Astrocyte of the hippocampus (primary cell): ENCODE measurements at places on chromosomes 1 and 21.
A peak's percentile ranks its signal among the peaks of the same experiment; 100 is the strongest.

DNA sequence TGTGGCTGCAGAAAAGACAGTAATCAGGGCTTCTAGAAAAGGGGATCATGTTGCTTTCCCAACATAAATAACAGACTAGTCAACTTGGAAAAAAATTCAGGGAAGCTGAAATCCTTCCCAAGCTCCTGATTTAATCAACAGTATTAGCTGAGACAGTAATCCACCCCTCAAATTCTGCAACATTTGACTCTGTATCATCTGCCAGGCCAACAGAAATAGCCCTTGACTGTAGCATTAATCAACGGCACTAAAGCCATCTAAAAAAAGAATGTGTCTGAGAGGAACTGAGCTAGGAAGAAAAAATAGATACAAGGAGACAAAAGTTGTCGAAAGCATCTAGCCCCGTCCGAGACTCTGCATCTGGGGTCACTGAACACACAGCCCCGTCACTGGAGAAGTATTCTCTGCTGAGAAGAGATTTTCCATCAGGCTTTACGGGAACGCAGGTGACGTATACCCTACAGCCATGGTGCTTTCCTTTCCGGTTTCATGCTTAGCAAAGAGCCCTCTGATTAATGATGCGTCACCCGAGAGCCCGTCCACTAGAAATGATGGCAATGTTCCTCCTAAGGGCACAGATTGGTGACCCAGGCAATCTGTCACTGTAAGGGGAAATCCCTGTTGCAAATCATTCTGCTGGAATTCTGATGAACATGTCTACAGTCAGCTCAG is 42.1 kb upstream of the TP53BP2 start:
- peak; percentile 74 for DNase-seq

- DNase-seq = no peak
Measured at GRCh38 chr1:248851390-248851789, 7.5 kb downstream of the ZNF692 start.

DNA sequence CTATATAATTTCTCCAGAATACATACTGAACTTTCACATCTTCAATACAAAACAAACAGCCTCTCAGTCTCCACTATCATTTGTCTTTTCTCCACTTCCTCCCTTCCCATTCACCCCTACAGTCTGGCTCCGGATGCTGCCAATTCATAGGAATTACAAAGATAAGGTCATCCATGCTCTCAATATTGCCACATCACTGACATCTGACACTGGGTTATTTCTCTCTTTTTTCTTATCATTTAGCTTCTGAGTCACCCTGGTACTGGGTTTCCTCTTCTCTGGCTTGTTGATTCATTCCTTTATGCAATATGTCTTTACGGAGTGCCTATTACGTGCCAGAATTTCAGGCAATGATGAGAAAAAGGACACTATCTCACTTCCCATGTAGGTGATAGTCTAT is 3.1 kb upstream of the SH3BP5L start:
- no peak for DNase-seq

DNA sequence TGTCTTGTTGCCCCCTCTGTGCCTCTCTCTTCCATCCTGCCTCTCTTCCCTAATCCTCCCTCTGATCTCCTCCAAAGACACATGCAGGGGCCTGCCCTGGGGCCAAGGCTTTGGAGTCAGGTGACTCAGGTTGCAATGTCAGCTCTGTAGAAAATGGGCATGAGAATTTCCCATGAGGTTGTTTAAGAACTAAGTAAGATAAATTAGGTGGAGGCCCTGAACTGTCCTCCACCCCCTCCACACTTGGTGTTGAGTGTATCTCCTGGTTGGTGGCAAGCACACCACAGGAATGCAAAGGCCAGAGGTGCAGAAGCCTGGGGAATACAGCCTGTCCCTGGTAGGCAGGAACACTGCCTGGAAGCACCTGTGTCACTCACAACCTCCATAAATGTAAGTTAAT is 63.9 kb upstream of the GRIK3 start:
- DNase-seq = no peak

DNA sequence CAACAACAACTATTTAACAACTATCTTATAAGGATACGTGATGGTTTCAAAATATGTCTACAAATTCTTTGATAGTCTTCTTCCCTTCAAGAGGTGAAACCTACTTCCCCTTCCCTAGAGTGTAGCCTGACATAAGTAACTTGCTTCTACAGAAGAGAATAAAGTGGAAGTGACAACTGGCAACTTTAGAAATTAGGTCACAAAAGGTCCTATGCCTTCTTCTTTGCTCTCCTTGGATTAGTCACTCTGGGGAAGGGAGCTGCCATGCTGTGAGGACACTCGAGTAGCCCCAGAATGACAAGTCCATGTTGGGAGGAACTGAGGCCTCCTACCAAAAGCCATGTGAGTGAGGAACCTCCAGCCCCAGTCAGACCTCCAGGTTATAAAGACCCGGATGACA is 19.2 kb downstream of the EFCAB14 start:
- no peak for DNase-seq

GRCh38 chr1:176626572-176627061 is 163.6 kb downstream of the PAPPA2 start:
- no peak for DNase-seq

GRCh38 chr1:213622365-213623063 is 365.3 kb upstream of the PROX1 start:
- DNase-seq = peak; percentile 6

DNA sequence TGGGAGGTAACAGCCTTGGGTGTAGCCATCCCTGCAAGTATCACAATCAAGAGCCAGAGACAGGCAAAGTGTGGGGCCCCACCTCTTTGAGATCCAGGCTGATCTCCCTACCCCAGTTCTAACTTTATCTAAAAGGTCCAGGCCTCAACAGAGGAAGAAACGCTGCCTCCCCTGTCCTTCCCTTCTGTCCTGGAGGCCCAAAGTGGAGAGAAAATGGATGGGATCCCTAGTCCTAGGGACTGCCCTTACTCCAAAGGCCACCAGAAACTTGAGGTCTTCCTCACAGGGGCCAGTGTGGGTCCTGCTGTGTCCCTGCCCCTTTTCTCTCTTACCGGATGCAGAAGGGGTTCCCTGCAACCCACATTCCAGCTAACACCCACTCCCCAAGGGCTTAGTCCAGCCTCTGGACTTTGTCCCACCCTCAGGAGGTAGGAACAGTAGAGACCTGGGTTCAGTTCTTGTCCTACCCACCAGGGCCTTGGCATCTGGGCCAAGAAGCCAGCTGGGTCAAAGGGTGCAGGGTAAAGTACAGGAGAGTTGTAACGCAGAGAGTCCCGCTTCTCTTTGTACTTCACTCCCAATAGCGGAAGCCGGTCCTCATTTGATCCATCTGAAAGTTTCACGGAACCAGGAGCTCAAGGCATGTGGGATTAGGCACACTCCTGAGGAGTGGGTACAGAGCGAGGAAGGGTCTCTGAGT is 1.9 kb downstream of the HDGF start:
- no peak for DNase-seq

DNA sequence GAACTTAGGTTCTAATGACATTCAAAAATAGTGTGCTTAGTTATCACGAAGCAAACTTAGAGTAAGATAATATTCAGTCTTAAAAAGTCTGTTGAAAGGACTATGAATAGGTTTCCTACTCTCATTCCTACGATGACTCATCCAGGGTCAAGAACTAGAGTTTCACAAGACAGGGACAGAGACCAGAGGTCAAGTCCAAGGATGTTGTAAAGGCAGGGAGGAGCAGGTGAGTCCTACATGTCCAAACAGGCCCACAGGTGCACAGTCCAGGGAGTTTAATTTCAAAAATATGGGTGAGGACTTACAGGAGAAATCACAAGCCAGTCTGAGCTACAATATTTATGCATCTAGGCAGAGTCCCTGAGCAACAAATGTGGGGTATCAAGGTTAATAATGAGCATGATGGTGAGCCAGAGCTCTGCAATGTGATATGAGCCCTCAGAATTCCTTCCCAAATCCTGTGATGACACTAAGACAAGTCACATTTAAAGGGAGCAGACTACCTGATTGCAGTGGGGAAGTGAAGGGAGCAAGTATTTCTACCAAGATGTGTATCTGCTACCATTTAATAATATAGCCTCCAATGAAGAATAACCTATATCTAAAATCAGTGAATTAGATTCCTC is 100.0 kb upstream of the NRIP1 start:
- DNase-seq = no peak

DNA sequence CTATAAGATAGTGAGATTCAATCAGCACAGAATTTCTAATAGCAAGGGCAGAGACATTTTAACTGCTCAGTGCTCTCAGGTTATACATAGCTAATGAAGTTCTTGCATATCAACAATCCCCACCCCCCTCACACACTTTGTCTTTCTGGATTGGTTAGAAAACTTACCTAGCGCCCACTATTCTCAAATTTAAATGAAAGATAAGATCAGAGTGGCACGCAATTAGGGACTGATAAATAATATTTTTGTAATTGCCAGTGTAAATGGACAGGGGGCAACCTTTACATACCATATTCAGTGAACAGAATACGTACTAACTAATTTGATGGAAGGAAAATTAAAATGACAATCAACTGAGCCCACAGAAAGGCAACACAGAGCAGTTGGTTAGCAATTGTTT is 11.7 kb downstream of the SELL start:
- DNase-seq = no peak

GRCh38 chr1:192263436-192263835 is 53.4 kb upstream of the RGS21 start:
- DNase-seq = peak; percentile 57

- DNase-seq = no peak
Measured at GRCh38 chr21:39097335-39097861, 85.9 kb downstream of the PSMG1 start.

- DNase-seq = peak; percentile 71
Measured at GRCh38 chr1:242467556-242468145, 56.8 kb downstream of the PLD5 start.

DNA sequence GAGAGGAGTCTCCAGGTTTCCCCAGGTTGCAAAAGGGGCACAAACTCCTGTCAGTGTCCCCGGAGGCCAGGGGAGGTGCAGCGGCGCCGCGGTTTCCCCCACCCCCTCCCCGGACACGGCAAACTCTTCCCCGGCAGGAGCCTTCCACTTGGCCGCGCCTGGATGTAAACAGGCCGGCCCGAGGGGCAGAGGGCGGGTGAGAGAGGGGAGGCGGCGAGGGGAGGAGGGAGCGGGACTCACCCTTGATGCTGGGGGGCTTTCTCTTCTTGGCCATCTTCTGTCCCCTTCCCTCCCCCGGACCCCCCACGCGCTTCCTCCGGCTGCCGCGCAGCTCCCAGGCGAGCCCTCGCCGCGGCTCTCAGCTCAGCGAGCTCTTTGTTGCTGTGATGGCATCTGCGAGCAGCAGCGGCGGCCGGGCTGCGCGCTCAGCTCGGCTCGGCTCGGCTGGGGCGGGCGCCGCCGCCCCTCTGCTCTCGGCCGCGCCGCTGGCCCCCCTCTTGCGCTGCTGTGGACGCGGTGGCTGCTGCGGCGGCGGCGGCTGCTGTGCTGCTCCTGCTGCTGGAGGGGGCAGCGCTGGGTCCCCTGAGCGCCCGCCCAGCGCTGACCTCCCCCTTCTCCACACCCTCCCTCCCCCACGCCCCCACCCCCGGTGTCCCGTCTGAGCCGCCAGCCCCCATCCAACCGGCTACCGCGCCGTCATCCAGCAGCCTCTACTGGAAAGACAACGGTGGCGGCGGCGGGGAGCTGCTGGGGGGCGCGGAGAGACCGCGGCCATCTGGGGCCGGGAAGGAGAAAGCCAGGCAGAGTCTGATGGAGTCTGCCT is 4.9 kb upstream of the SLC44A5 start:
- DNase-seq = peak; percentile 85

DNA sequence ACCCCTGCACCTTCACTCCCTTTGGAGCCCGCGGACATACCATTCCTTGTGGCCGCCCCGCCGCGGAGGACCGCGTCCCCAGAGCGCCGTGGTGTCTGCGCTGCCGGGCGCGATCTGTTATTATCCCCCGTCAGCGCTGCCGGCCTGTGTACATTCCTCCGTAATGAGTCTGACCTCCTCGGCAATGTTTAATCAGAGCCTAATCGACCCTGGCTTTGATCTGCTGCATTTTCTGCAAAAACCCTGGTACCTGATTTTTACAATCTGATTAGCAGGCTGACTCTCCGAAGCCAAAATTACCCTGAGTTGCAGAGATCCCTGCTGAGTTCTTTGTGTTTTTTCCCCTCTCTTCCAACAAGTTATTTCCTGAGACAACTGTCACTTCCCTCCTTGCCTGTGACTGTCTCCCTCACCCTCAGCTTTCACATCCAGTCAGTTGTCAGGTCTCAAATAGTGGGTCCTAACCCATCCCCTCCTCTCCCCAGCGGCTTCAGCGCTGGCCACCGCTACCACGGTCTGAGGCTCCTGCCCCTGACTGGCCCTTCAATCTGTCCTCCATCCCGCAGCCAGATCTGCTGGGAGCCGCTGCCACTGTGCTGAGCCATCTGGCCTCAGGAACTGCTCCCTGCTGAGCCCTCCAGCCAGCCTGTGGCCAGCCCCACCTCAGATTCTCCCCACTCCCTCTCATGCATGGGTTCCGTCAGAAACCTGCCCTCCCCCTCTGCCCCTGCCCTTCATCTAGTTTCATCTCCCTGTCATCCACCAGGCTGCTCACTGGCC is 53.5 kb downstream of the GLIS1 start:
- DNase-seq = peak; percentile 84

DNA sequence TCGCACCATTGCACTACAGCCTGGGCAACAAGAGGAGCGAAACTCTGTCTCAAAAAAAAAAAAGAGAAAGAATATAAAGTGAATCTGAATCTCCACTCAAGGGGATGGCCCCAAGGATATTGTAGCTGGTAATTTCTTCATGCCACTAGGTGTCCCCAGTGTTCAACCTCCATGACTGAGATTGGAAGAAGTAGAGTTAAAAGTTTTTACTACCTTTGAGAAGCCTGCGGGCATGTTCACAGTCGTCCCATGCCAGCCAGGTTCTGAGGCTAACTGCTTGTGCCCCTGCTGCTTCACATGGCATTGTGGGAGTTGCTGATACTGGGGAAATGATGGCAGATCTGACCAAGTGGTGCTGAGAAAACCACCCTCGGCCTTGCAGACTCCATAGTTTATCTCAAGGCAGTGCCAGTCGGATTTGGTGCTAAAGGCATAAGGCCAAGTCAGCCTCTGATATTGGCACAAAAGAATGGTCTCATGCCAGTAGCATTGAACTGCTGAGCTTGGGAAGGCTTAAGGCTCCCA is 10.8 kb upstream of the SHISA4 start:
- peak; percentile 79 for DNase-seq

- DNase-seq = peak; percentile 56
Measured at GRCh38 chr1:206000641-206001339, 2.4 kb downstream of the RAB7B start.

GRCh38 chr1:238029126-238029525 is 138.4 kb upstream of the ZP4 start:
- DNase-seq = no peak

GRCh38 chr1:60171801-60172200 is 98.2 kb upstream of the C1orf87 start:
- DNase-seq = peak; percentile 76

DNA sequence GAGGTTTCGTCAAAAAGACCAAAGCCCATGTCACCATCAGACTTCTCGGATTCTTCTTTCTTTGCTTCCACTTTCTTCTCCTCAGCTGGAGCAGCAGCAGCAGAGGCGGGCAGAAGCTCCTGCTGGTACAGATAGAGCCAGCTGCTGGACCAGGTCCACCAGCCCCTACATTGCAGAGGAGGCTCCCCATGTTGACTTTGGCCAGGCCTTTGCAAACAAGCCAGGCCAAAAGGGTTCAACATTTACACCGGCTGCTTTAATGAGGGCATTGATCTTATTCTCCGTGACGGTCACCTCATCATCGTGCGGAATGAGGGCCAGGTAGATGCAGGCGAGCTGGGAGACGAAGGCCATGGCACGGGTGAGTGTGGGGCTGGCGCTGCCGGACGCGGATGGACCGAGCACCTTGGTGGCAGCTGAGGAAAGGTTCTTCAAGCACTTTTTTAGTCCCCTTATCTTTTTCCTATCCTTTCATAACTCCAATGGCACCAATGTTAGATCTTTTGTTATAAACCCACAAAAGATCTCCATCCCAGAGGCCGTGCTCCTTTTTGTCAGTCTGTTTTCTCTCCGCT is 358.5 kb downstream of the RGS7 start:
- peak; percentile 30 for DNase-seq
